ENCODE measurements at places on chromosomes 6 and 20. TPM values are rescaled to one million over a fixed set of nuclear protein-coding genes. Genes with fewer than 3 reads are reported as not detected.

DNA sequence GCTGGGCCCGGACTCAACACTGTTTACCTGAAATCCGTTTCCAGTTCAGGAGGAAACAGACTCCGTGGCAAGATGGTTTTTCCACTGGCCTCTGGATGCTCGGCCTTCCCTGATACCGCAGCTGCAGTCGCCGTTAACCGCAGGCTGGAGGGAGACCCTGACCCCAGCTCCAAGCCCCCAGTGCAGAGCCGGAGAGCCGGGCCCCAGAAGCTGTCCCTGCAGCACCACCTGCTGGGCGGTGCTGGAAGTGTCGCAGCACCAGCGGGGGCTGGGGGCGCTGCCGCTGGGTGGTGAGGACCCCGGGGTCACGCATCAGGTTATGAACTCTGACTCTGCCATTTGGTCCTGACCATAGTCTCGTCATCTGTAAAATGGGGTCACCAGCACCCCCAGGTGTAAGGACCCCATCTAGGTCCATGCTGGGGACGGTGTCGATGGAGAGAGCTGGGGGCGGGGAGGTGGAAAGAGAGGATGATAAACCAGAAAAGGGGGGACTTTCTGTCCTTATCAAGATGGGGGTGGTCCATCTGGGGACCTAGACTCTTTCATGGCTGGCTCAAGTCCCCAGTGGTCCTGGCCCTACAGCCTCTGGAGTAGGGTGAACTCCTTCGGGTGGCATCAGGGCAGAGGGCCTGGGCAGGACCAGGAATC is 20.8 kb upstream of the CHRNA4 start:
- no peaks in the 10 kb centered on the region for H3K36me3 ChIP-seq
- no peaks in the 10 kb centered on the region for H3K27me3 ChIP-seq
- DNase-seq: peak; percentile 69
- peaks cover 17% of the 10 kb centered on the region for H3K4me1 ChIP-seq
- H3K27ac ChIP-seq: no peak overlapping the region

GRCh38 chr6:70312165-70312745 is 9.4 kb upstream of the COL9A1 start:
- no peaks in the 10 kb centered on the region for H3K27me3 ChIP-seq
- no peak overlapping the region for H3K27ac ChIP-seq
- H3K36me3 ChIP-seq: no peaks in the 10 kb centered on the region
- H3K4me1 ChIP-seq: no peaks in the 10 kb centered on the region
- DNase-seq: peak; percentile 35

Gene LCA5
- total RNA-seq: 3.3 TPM

DNA sequence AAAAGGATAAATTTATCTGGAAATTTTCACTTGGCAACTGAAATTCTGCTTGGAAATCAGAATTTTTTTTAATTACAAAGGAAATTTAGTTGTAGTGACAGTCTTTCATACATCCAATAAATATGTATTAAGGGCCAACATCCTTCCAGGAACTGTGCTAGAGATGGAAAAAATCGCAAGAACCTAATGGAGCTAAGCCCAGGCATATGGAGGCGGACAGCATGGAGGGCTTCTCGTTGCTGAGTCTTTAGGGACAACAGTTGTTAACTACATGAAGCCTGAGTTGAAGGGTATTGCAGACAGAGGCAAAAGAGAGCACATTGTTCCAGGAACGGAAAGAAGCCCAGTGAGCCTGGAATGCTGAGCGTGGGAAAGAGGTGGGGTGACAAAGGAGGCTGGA is 208.9 kb downstream of the IBTK start:
- H3K36me3 ChIP-seq: no peaks in the 10 kb centered on the region
- no peak overlapping the region for H3K27ac ChIP-seq
- peak; percentile 6 for DNase-seq

DNA sequence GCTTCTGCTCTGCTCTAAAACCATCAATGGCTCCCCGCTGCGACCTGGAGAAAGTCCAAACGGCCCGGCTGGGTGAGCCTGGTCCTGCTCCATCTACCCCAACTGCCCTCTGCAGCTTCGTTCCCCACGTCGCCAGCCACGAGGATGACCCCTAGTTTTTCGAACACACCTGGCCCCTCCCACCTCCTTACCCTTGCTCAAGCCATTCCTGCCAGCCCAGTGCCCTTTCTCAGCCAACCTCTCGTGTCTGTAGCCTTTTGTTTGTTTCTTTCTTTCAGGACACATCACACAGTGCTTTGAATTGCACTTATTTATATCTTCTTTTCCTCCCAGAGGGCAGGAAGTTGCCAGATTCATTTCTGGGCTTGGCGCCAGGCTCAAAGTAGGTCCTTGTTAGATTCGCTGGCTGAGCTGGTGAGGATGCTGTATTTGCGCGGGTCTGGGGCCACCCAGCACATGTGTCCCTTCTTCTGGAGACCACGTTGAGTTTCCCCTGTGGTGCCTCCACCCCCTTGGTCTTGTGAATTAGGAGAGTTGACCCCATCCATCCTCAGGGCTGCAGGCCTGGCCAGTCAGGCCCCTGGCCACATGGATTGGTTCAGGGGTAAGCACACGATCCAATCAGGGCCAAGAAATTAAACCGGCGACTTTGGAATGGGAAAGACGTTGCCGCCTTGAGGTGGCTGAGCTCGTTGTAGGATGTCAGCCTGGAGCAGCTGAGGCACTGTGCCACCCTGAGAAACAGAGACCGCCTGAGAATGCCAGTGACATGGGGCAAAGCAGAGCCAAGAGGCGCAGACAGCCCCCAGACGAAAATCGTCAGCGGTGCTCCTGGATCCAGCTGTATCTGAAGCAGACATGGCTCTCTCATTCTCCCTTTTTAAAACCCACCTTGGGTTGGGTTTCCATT is 156.0 kb downstream of the CEBPB start:
- no peaks in the 10 kb centered on the region for H3K36me3 ChIP-seq
- no peak for DNase-seq
- H3K27ac ChIP-seq: no peak overlapping the region
- no peaks in the 10 kb centered on the region for H3K27me3 ChIP-seq

GRCh38 chr6:22023937-22024336 is 272.9 kb downstream of the PRL start:
- DNase-seq: no peak
- H3K36me3 ChIP-seq: 0 out of 2 replicates have a peak, but pooled peaks cover 3% of the 10 kb centered on the region
- H3K4me1 ChIP-seq: peaks cover 40% of the 10 kb centered on the region

Gene KIFC1
- 61.7 TPM for total RNA-seq

DNA sequence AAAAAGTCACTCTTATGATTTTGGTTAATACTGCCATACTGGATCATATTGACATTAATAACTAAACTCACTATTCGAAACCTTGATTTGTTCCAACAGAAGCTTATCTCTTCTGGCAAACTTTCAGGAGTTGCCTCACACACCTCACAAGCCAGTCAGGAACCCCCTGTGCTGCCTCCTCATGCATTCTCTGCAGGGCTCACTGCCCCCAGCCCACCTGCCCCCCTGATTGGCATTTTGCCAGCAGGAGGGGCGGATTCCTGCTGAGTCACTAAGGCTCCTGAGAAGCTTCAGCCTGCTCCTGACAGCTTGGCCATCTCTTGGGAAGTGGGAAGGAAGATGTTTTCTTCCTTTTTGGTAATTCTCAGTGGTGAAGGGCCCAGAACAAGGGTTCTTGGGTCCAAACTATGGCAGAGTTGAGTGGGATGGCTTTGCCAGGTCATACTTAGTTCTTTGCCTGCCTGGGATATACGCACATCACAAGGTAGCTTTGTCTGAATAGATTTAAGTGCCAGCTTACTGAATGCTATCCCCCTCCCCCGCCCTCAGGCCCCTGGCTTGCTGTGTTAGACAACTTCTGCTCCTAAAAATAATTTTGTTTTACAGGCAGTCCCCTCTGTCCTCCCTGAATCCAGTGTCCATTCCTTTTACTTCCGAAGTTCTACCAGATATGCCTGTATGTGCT is 31.4 kb downstream of the SLC35F1 start:
- H3K4me1 ChIP-seq: peaks cover 7% of the 10 kb centered on the region
- H3K36me3 ChIP-seq: no peaks in the 10 kb centered on the region
- H3K4me3 ChIP-seq: no peak overlapping the region
- peak; percentile 43 for DNase-seq
- H3K27ac ChIP-seq: no peak overlapping the region
- no peaks in the 10 kb centered on the region for H3K27me3 ChIP-seq

Gene IPCEF1
- total RNA-seq: 0.27 TPM

DNA sequence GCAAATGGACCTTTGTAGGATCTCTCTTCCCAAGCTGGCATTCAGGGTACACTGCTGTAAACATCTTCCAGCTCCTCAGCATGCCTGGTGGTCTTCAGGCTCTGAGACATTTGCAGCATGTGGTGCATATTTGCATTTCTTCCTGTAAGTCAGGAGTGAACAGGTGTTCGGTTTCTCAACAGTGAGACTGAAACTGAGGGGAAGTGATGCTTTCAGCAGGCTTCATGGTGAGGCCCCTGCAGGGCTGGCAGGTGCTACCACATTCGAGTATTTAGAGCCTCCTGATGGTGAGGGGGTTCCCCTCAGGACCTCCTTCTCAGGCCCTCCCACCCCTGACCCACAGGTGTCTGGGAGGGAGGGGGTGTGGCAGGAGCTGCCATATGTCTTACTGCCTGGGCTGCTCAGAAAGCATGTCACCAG is 15.1 kb downstream of the MYBL2 start:
- DNase-seq: no peak
- no peak overlapping the region for H3K27ac ChIP-seq
- no peaks in the 10 kb centered on the region for H3K4me1 ChIP-seq
- H3K36me3 ChIP-seq: peaks cover 3% of the 10 kb centered on the region

DNA sequence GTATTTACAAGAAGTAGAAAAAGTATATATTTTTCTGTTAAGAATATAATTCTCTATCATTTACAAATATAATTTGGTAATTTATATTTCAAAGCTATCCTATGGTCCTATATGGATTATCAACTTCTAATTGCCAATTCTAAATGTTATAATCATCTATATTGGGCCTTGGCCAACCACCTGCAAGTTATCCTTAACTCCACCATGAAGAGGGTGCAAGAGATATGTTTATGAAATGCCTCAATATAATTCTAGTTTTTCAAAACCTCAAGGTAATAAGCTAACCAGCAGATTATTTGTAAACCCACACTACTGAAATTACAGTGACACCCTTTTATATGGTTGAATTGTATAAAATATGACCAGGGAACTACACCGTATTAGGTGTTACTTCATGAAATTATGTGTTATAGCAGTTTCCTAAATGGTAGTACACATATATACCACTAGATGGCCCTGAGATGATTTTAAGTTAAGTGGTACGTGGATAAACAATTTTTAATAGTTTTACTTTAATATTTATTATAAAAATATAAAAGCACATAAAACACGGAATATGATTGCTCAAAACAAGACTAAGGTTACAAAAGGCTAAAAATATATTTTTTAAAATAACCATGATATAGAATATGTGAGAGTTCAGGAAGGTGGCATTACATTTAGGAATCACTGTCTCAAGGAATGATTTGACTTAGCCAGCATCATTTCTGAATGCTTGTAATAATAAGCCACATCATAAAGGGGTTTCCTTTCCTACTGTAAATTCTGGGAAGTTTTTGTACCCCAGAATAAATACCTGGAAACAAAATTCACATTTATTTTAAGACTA is 9.8 kb upstream of the PNISR start:
- H3K27ac ChIP-seq: no peak overlapping the region
- no peaks in the 10 kb centered on the region for H3K36me3 ChIP-seq
- DNase-seq: peak; percentile 56
- no peaks in the 10 kb centered on the region for H3K27me3 ChIP-seq
- no peak overlapping the region for H3K4me3 ChIP-seq

DNA sequence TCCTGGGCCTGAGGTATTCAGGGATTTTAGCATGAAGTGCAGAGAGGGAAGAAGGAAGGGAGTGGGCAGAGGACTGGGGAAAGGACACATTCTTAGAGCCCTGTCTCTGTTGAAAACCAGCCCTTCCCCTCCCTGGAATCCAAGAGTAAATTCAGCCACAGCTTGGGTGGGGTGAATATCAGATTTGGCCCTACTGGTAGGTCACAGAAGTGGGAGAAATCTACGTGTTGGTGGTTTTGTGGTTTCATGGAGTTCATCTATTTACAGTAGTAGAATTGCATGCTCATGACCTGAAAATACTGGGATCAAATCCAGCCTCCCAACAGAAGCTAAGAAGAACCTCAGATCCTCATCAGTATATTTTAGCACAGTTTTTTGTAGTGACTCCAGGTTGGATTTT is 404.4 kb downstream of the BMP2 start:
- no peaks in the 10 kb centered on the region for H3K27me3 ChIP-seq
- H3K36me3 ChIP-seq: no peaks in the 10 kb centered on the region
- DNase-seq: peak; percentile 19
- peaks cover 6% of the 10 kb centered on the region for H3K4me1 ChIP-seq

DNA sequence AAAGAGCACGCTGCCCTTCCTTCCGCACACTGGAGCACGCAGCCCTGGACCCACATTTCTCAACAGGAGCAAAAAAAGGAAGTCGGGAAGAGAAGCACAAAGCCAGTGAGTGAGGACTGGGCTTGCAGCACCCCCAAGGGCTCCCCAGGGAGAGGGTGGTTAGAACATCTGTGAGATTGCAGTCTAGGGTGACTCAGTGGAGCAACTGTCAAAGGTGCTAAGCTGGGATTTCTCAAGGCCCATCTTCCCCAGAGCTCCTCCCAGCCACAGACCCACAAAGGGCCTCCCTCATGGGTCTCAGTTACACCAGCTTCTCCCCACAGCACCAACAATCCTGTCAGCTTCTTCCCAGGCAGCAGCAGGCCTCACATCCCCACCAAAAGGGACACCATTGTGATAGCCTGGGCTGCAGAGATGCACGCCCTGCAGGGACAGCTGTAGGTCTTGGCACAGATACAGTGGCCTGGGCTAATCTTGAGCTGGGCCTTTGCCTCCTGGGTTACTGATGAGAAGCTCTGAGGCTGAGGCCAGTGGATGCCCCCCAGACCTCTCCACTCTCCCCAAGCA is 39.6 kb upstream of the CD93 start:
- DNase-seq: no peak
- no peak overlapping the region for H3K27ac ChIP-seq
- H3K4me1 ChIP-seq: no peaks in the 10 kb centered on the region
- no peak overlapping the region for H3K4me3 ChIP-seq
- H3K36me3 ChIP-seq: no peaks in the 10 kb centered on the region

Gene HLA-DMA
- total RNA-seq: 3.5 TPM

- H3K27me3 ChIP-seq: no peaks in the 10 kb centered on the region
- no peak overlapping the region for H3K4me3 ChIP-seq
- DNase-seq: no peak
- H3K36me3 ChIP-seq: no peaks in the 10 kb centered on the region
These were observed 91.2 kb upstream of the SCP2D1 start for GRCh38 chr20:18722371-18722770.

GRCh38 chr20:4625687-4626086 is 96.0 kb upstream of the PRND start:
- no peak overlapping the region for H3K27ac ChIP-seq
- H3K27me3 ChIP-seq: no peaks in the 10 kb centered on the region
- H3K4me3 ChIP-seq: no peak overlapping the region
- DNase-seq: no peak
- no peaks in the 10 kb centered on the region for H3K4me1 ChIP-seq

GRCh38 chr20:62381202-62381797 is 5.6 kb upstream of the RPS21 start:
- no peak for DNase-seq
- H3K36me3 ChIP-seq: no peaks in the 10 kb centered on the region
- H3K27me3 ChIP-seq: no peaks in the 10 kb centered on the region
- no peak overlapping the region for H3K4me3 ChIP-seq
- peak overlapping the region; percentile 26 for H3K27ac ChIP-seq

GRCh38 chr6:121639021-121639420 is 203.6 kb downstream of the GJA1 start:
- peaks cover 23% of the 10 kb centered on the region for H3K36me3 ChIP-seq
- H3K27ac ChIP-seq: no peak overlapping the region
- H3K27me3 ChIP-seq: no peaks in the 10 kb centered on the region
- DNase-seq: no peak

- H3K27ac ChIP-seq: no peak overlapping the region
- DNase-seq: peak; percentile 36
- no peaks in the 10 kb centered on the region for H3K27me3 ChIP-seq
These were observed 1.0 kb downstream of the ARMH2 start for GRCh38 chr6:24797596-24798216.

Measured in GM23338 (cell line).